ENCODE measurements at places on chromosomes 13 and 19.

GRCh38 chr19:34963573-34964406, at the start of gene ZNF792:
Gene ZNF792, minus strand, starts transcription at chr19:34964229. Its CDS starts 567 bp downstream, at chr19:34963662.
- peak; percentile 68 for DNase-seq

DNA sequence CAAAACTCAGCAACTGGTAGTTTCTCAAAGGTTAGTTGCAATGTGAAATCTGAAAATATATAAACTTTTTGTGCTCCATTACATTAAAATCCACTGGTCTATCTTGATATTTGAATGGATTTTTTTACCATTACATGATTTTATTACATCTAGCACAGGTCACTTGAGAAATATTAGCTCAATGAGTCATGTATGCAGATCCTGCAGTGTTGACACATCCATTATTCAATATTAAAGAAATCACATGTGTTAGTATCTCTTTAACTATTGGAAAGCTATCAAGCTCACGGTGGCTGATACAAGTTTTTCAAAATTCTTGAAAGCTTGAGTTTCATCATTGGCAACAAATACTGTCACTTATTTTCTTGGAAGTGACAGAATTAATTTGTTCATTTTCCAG, 373.9 kb upstream of the TSHZ3 start:
- DNase-seq: no peak

DNA sequence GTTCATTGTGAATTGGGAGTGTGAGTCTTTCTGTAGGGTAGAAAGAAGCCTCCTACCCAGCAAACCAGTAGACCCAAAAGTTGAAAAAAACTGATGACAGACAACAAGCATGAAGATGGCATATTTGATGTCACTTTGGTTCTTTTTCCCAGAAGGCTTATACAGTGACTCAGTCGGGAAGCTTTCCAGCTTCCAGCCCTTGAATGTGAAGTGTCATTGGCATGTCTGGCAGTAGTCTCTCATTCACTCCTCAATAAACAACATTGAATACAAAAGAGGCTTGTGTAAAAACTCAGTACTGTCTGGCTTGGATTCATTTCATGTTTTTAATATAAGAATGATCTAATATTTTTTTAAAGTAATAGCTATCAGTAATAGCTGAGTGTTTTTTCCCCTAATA, 68.7 kb downstream of the IPO5 start:
- DNase-seq: no peak

DNA sequence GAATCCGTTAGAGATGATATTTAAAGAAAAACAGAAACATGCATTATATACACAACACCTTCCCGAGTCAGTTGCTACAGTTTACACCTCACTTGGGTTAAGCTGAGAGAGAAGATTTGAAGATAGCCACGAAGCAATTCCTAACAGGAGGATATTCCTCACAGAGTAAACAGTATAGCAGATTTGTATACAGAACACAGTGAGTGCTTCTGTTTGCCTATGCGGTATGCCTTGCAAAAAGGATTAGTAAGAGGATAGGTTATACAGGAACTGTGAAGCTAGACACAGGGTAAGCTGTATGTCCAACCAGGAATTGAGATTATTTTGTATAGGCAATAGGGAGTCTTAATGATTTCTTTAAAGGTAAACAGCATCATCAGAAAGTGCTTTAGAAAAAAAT, 471.8 kb downstream of the LIG4 start:
- no peak for DNase-seq

GRCh38 chr13:21752501-21752900, 81.6 kb downstream of the FGF9 start:
- no peak for DNase-seq

DNA sequence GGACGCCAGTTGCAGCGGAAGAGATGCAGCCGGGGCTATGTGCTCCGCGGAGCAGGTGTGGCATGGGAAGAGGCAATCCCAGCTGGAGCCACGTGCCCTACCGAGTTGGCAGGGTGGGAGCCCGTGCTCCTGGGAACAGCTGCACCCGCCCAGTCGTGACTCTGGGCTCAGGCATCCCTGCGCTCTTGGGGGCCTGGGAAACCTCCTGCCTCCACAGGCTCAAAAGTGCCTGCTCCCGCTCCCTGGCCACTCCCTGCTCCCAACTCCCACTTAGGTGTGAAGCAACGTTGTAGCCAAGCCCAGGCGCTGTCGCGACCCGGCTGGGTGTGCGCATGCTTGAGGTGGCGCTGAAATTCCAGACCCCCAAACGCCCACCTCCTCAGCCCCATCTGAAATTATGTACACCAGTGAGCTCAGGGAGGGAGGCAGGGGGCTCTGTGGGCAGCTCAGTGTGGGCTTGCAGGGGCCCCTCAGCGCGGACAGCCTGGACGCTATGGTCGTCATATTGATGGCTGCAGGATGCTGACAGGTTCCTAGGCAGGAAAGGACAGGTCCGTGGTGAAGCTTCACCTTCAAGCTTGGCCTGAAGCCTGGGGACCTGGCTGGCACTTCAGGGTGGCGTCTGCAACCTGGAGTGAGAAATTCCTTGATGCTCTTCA, 429.9 kb downstream of the SLITRK1 start:
- no peak for DNase-seq

DNA sequence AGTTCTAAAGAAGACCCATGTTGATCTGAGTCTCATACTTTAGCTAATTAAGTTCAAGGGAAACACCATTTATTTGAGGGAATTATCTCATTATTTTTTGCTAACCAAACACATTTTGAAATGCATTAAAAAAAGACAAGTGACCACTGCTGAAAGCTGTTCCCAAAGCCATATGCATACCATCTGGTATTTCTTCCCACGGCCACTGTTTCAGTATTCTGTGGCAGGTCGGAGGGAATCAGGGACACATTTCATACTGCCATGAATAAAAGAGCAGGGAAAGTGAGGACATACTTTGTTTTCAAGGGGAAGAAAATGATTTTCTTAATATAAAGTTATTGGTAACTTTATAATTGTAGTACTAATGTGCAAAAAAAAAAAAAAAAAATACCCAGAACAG, 401.2 kb downstream of the HS6ST3 start:
- no peak for DNase-seq

GRCh38 chr19:52716522-52716921, 18.3 kb downstream of the ZNF611 start:
- DNase-seq: no peak

- DNase-seq: no peak
Observed at GRCh38 chr19:52946322-52947310, 16.1 kb downstream of the ZNF816 start.
